WERI-Rb-1 (cell line): ENCODE measurements at places on chromosomes 12 and 14.
A peak's percentile ranks its signal among the peaks of the same experiment; 100 is the strongest.

DNA sequence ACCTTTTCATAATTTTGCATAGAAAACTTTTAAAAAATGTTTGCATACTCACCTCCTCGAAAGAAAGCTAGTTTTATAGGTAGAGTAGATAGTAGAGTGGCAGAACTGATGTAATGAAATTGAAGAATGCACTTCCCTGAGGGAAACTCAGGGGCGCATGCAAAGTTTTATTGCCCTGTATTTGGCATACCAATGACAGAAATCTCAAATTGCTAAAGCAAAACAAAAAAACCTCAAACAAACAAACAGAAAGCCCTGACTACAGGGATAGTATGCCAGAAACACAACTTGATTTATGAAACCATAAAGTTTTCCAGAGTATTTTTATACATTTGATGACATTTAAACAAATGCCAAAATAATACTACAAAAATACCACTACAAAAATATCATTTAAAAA is 1.8 kb downstream of the RASSF9 start:
- no peak for DNase-seq

DNA sequence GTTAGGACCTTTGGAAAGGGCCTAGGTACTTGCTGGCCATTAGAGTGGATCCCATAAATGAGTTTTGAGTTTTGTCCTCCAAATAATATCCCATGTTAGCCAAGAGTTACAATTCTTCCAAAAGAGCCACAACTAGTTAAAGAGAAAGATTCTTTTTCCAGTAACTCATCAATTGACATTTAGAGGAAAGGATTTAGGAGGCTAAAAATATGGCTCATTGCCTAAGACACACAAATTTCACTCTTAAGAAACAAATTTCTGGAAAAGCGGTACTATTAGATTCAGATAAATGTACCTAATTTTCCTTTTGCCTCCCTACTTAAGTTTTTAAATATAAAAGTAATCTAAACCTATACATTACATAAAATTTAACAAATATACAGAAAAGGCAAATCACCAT is 21.3 kb downstream of the DACT1 start:
- no peak for DNase-seq

GRCh38 chr12:55931317-55931779 is 386 bp downstream of the DGKA start:
- DNase-seq: no peak

GRCh38 chr12:45543887-45544286 is 185.6 kb upstream of the ARID2 start:
- DNase-seq: peak; percentile 55

- DNase-seq: no peak
These were observed 253.9 kb upstream of the SFSWAP start for GRCh38 chr12:131457028-131457310.

DNA sequence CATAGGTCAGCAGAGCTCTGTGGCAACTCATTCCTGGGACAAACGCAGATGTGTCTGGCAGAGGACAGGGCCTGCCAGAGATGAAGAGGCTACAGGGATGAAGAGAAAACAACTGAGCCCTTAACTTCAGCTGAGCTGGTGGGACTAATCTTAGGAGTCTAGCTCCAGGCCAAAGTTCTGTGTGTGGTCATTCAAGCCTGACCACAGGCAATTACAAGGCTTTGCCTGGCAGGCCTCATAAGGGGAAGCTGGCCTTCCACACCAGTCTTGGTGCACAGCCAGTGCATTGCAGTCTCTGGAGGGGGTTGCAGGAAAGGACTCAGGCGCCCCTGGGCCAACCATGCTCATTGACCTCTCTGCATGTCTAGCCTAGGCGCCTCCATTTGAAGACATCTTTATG is 127.6 kb upstream of the DAAM1 start:
- DNase-seq: peak; percentile 17

DNA sequence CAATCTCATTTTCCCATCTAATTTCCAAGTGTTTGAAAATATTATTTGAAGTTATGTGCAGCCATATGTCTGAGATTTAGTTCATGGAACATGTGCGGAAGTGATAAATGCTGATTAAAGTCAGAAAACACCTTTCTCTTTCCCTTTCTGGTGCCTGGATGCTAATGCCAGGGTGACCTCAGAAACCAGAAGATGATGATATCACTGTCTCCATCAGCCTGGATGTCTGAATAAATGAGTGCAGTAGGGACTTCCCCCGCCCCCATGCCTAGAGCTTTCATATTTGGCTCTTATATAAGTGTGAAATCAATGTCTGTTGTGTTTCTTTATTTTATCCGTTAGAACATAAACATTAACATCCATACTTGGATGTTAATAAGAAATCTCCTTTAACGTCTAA is 261.9 kb upstream of the LRIG3 start:
- no peak for DNase-seq

DNA sequence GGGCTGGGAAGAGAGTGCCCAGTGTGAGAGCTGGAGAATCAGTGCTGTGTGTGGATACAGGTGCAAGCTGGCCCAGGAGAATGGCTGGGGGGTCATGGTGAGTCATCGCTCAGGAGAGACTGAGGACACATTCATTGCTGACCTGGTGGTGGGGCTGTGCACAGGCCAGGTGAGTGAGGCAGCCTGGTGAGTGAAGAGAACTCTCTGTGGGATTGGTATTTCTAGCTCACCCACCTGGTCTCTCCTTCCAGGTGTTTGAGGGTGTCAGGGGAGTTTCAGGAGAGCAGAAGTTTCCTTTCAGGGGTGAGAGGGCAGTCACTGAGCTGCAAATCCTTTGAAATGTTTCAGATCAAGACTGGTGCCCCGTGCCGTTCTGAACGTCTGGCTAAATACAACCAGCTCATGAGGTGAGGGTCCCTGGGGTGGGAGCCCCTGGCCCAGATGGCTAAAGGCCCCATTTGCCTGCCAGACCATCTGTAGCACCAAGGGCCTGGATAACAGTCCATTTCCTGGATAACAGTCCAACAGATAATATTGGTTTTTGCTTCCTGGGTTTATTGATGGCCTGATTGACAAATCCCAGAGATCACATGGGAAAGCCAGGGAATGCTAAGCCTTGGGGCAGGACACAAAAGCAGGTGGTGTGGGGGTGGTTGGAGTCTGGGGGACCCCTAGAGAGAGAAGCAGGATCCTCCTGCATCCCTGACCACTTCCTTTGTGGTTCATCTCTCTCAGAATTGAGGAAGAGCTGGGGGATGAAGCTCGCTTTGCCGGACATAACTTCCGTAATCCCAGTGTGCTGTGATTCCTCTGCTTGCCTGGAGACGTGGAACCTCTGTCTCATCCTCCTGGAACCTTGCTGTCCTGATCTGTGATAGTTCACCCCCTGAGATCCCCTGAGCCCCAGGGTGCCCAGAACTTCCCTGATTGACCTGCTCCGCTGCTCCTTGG is 5.5 kb upstream of the ATN1 start:
- DNase-seq: no peak

- no peak for DNase-seq
These were observed 312.3 kb downstream of the RAD51B start for GRCh38 chr14:68131907-68132306.

GRCh38 chr12:91980389-91980821 is 165.2 kb downstream of the BTG1 start:
- DNase-seq: no peak

- no peak for DNase-seq
These were observed 1277.4 kb downstream of the LRFN5 start for GRCh38 chr14:42884100-42884499.

DNA sequence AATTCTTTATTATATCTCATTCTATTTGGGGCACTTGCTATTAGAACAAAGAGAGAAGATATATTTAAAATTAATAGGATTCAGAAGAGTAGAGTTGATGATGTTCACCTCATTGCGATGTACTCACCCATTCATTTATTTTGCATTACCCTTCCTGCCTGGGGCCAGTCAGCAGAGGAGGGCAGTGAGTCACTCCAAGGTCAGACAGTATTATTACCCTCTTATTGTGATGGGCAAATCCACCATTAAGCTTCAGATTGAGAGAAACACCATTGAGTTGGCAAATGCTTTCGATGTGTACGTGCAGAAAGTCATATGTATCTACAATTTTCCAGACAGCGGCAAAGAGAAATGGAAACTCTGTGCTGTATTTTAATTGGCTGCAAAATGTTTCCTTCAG is 134.2 kb downstream of the BICD1 start:
- DNase-seq: no peak

DNA sequence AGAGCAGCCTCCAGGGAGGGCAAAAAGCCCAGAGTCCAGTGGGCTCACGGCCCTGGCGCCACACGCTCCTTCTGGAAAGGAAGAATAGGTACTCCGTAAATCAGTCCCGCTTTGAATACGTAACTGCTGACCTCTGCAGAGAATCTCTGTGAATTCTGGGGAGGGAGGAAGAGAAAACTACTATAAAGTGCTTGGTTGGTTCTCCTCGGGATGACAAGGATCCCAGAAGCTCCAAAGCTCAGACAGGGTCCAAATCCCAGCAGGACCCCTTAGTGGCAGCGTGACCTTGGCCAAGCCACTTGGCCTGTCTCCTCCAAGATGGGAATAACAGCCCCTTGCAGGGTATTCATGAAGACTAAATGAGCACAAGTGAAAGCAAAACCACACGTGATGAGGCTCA is 31.7 kb downstream of the ANO2 start:
- no peak for DNase-seq

DNA sequence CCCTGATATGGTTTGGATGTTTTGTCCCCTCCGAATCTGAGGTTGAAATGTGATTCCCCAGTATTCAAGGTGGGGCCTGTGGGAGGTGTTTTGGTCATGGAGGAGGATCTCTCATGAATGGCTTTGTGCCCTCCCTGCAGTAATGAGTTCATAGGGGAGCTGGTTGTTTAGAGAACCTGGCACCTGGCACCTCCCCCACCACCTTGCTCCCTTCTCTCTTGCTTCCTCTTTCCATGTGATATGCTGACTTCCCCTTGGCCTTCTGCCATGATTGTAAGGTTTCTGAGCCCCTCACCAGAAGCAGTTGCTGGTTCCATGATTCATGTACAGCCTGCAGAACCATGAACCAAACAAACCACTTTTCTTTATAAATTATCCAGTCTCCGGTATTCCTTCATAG is 32.6 kb downstream of the CD163L1 start:
- DNase-seq: no peak

GRCh38 chr12:98572010-98572409 is 21.5 kb upstream of the SLC25A3 start:
- DNase-seq: no peak

- no peak for DNase-seq
These were observed 30.4 kb upstream of the CHGA start for GRCh38 chr14:92892589-92892988.

DNA sequence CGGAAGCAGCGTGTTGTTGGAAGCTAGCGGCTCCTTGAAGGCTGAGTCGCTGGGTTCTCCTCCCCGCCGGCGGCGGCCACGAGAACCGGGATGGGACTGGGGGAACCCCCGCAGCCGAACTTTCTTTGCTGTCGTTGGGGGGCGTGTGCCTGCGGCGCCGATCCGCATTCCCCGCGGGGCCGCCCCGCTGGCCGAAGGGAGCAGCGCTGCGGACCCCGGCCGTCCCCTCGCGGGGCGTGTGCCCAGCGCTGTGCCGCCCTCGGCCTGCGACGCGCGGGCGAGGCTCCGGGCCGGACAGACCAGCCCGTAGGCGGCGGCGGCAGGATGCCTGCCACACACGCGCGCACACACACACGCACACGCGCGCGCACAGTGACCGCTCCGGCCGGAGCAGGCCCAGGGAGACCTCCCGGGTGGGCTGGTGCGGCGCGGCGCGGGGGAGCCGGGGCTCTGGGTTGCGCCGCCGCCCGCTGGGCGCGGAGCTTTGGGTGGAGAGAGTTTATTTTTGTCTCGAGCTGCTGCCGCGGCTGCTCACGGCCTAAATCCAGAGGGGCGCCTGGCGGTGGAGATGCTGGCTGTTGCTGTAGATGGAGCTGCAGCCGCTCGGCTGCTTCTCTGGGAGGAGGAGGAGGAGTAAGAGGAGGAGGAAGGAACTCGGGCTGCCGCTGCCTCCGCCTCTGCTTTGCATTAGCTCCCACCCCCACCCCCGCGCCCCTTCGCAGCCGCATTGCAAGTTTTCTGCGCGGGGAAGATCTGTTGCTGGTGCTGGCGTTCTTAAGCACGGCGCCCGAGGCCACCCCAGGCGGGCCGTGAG is at the start of gene SAMD4A:
Gene SAMD4A, plus strand, starts transcription at position 719 of the 814 bp plus-strand sequence. CDS start 789 bp downstream, outside the sequence.
- peak; percentile 75 for DNase-seq

DNA sequence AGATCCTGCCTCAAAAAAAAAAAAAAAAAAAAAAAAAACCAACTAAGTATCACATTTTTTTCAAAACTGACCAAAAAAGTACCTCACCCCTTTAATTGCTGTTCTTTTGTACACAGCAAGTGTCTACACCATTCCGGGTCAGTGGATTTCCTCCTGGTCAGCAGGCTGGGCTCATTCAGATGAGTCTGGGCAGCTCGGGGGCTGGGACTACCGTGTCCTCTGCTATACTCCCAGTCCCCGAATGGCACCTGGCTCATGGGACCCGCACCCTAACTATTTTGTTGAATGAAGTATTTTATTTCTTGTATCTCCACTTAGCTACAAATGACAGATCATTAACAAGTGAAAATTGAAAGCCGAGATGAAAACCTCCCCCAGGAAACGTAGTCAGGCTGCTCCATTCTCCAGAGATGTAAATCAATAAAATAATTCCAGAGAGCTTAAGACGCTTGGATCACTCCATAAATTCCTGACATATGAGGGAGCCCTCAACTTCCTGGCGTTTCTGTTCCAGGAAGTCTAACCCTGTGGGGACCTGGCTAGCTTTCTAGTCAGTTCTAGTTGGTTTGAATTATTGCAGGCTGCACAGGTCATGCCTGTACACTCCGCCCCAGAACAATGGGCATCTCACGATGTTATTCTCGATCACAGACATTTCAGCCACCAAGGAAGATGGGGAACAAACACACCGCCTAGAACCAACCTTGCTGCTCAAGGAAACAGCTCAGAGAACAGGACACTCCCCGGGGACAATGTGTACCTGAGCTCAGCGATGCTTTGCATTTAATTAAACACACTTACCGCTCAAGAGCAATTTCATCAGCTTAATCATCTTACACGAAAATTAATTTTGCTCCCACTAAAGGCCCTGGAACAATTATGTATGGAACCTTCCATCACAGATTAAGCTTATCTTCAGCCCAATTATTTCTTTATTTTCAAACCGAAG is 76.3 kb downstream of the RIMBP2 start:
- no peak for DNase-seq

DNA sequence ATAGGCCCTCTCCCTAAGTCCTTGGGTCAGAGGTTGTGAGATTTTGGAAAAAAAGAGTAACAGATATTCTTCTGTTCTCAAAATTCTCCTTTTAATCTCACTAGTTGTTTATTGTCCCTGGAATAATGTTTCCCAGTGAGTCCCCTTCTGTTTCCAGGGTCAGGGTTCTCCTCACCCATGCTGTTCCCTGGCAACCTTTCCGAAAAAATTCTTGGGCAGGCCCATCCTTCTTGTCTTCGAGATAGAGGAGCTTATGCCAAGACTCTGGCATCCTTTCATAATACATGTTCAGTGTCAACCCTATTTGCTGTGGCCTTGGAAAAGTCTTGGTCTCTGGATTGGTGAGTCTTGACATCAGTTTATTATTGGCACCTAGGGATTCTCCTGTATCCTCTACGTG is 212.4 kb upstream of the FAR2 start:
- no peak for DNase-seq

DNA sequence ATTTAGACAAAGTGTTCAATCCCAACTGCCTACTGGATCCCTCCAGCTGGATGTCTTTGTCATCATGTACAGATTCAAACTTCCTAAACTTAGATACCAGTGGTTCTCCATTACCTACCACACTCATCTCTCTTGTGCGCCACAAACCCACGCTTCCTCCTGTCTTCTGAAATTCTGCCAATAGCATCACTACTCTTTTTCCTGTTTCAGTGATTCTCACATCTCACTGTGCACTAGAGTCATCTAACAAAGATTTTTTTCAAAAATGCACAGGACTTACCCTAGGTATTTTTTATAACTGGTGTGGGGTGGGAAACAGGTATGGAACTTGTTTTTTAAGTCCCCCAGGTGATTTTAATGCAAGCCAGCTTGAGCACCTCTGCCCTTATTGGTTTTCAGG is 5.9 kb downstream of the PSMB5 start:
- no peak for DNase-seq
